ENCODE measurements at places on chromosomes 5 and 9.

DNA sequence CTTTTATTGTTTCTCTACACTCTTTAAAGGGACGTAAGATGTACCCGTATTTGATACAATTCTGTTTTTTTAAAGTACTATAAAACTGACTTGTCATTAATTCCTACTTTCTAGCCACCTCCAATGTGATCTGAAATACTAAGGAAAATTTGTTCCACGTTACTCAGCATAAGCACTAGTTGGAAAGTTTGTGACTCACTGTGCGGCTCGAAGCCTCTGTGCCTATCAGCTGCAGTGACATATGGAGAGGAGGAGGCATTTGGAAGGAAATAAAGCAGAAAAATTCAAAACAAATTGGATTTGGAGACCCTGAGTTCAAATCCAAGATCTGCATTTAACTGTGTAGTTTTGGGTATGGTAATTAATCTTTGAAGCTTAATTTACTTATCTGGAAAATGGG is 339.3 kb downstream of the BRINP1 start:
- no peak for DNase-seq

- DNase-seq, result no peak
These were observed 115.9 kb upstream of the LPAR1 start for GRCh38 chr9:111154081-111154562.

- no peak for DNase-seq
These were observed 16.6 kb downstream of the SPTLC1 start for GRCh38 chr9:92098638-92099037.

DNA sequence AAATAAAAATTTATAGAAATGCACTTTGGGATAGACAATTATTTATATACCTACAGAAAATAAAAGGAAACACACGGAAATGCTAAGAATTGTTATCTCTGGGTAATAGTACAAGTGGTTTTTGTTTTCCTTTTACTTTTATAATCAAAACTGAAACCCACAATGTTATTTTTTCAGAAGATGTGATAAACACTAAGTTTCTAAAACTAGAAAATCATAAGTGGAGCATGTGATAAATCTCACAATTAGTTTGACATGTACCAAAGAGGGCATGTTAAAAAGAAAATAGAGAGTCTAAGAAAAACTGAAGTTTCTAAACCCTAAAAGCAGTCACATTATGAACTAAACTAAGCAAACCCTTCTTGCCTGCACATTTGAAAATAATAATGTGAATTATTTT is 61.1 kb downstream of the OXCT1 start:
- DNase-seq, result no peak

DNA sequence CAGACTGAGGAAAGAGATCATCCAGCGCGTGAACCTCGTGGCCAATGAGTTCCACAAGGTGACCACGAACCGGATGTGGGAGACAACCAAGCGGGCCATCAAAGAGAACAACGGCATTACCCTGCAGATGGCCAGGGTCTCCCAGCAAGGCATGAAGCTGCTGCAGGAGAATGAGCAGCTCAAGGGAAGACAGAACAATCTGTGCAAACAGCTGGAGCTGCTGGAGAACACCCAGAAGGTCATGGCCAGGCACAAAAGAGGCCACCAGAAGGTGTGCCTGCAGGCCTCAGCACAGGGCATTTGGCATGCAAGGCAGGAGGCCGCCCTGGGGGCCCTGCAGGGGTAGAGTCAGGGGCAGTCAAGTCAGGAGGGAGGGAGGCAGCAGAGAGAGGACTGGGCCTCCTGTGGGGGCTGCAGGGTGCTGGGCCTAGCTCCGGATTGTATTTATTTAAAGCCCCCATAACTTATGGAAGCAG is 4.2 kb downstream of the PTRH1 start:
- DNase-seq, result no peak

DNA sequence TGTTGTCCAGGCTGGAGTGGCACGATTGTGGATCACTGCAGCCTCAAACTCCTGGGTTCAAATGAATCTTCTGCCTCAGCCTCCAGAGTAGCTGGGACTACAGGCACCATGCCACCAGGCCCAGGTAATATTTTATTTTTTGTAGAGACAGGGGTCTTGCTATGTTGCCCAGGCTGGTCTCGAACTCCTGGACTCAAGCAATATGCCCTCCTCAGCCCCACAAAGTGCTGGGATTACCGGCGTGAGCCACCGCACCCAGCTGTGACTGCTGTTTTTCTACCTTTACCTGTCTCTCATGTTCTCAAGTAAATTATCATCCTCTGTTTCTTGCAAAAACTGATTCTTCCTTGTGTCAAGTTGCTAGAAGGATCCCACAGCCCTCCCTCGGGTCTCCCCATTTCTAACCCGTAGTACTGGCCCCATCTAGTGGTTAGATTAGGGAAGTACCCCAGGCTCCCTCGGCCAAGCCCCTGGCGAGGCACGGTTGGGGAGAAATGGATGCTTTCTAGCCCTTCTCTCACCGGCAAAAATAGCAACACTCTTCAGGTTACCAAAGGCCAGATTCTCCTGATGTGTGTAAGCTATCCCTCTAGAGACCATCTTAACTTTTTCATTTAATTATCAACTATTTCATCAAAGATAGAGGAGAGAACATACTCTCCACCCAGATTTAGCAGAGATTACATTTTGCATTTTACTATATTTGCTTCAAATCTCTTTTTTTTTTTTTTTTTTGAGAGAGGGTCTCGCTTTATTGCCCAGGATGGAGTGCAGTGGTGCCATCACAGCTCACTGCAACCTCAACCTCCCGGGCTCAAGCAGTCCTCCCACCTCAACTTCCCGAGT is 19.2 kb upstream of the TOR1B start:
- DNase-seq, result peak; percentile 84
